ENCODE measurements at places on chromosomes 2 and 18.

- DNase-seq: peak; percentile 97
These were observed 144.4 kb upstream of the ITGA6 start for GRCh38 chr2:172282944-172283343.

DNA sequence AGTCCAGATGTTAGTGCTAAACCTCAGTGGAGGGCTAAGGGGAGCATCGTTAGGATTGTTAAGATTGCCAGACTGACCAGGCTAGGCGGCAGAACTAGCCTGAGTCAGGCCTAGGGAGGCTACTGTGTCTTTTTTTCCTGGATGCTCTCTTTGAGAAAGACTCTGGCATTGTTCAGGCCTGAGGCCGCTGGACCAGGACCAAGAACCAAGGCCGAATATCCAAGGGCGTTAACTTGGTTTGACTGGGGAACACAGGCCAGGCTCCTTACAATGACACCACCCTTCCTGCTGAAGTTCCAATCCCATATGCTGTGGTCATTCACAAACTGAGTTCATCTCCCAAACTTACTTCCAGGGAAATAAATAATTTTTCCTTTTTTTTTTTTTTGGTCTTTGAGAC lies 10.6 kb downstream of the HTRA2 start:
- no peak for DNase-seq

DNA sequence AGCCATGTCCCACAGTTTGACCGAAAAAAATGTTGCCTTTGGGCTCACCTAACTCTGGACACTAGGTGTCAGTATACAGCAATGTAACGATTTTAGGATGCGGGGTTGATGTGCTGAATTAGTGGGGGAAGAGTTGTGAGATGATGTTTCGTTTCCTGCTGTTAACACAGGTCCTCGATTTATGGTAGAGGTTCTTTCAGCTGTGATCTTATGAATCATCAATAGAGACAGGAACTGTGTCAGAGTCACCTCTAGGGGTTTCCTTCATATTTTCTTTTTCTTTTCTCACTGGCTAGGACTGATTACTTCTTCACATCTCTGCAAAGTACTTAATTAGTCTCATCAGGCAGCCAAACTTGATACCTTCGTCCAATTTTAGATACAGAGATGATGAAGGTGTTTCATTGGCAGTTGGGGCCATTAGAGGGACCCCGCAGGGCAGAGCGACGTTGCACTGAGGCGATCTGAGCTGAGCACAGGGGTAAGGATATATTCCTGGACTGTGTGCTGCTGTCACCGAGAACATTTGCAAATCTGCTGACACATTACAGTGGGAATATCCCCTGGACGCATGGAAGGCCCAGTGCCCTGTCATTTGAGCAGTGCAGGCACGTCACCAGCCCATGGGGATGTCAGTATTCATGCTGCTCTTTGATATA lies 10.2 kb upstream of the MMADHC start:
- DNase-seq: peak; percentile 89

DNA sequence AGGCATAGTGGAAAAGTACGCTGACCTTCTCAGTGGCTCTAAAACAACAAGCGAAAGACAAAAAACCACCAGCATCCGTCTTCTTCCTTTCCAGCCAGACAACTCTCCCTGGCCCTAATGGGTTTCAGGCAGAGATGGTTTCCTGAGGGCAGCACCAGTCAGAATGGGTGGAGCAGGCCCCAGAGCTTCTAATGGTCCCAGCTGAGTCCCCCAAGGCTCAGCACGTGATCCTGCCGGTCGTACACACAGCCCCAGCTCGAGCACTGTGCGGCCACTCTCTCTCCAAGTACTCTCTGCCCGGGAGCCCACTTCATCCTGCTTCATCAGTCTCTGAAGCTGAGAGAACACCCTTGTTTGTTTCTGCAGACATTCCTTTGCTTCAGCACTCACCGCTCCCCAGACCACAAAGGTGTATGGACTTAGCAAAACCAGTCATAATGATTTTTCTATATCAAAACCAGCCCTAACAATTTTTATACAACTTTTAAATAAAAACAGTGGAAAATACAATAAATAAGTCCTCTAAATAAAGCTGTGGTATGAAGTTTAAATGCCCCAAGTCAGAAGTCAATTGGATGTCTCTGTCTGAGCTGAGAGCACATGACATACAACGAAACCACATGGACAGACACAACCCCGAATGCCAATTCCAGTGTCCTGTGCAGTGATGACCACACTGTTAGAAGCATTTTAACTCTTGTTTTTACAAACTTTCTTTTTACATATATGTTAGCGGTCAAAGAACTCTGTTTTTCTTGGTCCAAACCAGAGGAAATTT lies 63.9 kb downstream of the PARD6G start:
- DNase-seq: no peak

GRCh38 chr2:164595031-164595430 lies 26.3 kb downstream of the GRB14 start:
- DNase-seq: no peak

GRCh38 chr18:8765783-8766463 lies 60.6 kb downstream of the MTCL1 start:
- DNase-seq: peak; percentile 37

- no peak for DNase-seq
These were observed at the start of gene ZNF516 for GRCh38 chr18:76495006-76495370. Gene ZNF516, minus strand, starts transcription at chr18:76495242. Its CDS starts 52,188 bp downstream, at chr18:76443054.

DNA sequence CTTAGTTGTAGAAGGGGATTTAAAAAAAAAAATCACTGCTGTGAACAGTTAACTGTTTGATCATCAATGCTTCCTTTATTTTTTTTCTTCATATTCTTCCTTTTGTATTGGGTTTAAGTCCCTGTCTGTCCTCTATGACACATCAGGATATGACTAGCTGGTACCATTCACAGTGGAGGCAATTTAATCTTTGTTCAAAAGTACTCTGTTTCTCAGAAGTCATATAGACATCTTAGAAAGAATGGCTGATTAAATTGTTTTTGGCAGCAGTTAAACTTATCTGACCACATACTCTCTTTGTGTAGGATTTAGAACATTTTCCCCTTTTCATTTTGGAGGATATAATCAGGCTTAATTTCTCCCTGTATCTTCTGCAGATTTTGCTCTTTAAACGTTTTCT lies 807.8 kb upstream of the CDH2 start:
- no peak for DNase-seq

Data from fibroblast of skin of back (primary cell).